ENCODE measurements at places on chromosomes 11 and 22.

DNA sequence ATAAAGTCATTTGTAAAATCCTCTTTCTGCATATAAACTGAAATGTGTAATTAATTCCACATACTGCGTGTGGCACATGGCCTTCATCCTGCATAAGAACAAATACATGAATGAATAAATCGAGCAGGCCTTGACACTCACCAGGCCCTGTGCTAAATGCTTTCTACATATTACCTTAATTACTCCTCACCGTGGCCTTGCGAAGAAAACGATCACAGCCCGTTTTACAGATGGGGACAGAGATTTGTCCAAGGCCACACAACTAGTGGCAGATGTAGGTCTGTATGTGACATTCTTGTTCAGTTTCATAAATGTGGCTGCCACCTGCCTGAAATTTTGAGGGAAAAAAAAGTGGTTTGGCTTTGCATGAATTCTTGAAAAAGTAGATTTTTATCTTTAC is 5.8 kb upstream of the CCND1 start:
- no peak for DNase-seq

- peak; percentile 69 for DNase-seq
Measured at GRCh38 chr11:93921695-93922468, 71.5 kb upstream of the VSTM5 start.

- DNase-seq: no peak
Measured at GRCh38 chr22:24871611-24872205, 65.7 kb downstream of the SGSM1 start.

DNA sequence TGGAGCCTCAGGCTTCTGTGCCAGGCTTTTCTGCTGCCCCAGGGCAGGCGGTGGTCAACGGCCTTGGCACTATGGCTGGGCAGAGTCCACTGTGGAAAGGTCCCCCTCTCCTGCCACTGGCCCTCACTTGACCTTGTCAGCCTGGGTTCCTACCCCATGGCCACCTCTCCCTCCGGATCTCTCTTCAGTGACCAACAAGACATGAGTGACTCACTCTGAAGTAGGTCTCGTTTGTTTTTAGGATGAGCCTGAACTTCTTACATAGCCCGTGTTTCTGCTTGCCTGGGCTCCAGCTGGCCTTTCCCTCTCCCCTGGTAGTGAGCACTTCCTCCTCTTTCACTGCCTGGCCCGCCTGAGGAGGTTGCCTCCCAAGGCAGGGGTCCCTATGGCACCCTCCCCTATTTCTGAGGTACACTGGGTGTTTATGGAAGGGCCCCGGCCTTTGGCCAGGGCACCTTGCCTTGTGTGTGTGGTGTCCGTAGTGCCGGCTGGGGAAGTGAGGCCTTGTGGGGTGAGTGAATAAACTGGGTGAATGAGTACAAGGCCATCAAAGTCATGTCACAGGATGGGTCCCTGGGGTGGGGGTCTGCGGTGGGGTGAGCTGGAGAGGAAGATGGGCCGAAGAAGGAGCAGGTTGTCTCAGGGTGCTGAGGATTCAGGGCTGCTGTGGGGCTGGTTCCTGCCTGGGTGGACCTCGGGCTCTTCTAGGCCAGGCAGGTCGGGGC is 5.0 kb downstream of the SHANK3 start:
- no peak for DNase-seq

- DNase-seq: no peak
Measured at GRCh38 chr11:46248289-46249102, 29.0 kb upstream of the CREB3L1 start.

- DNase-seq: peak; percentile 65
Measured at GRCh38 chr11:30488304-30488998, 97.7 kb downstream of the MPPED2 start.

GRCh38 chr22:41892721-41893120 is 22.2 kb downstream of the SHISA8 start:
- DNase-seq: no peak

GRCh38 chr11:111520560-111520959 is 6.0 kb downstream of the HOATZ start:
- no peak for DNase-seq
